ENCODE measurements at places on chromosomes 7 and 10. TPM values are rescaled to one million over a fixed set of nuclear protein-coding genes. Genes with fewer than 3 reads are reported as not detected.

Gene JCAD
- 61.6 TPM for total RNA-seq

Gene UPK3B
- not detected for total RNA-seq

Gene FKBP9
- total RNA-seq = 183 TPM

Gene CHN2
- 1.6 TPM for total RNA-seq

Gene UCMA
- total RNA-seq = not detected

Gene SPDYE8
- total RNA-seq = not detected
